Pancreas (tissue), 10 donors: ENCODE measurements at places on chromosomes 7 and 10. TPM values are rescaled to one million over a fixed set of nuclear protein-coding genes. Genes with fewer than 3 reads are reported as not detected.

The HMX2 gene
- 0.14 TPM for total RNA-seq

The ST7 gene
- 17.6 TPM for total RNA-seq

The SNCG gene
- 3.0 TPM for total RNA-seq

GRCh38 chr7:142815134-142815533, 39.7 kb upstream of the EPHB6 start:
- DNase-seq, result no peak

- no peak for DNase-seq
Measured at GRCh38 chr7:128681794-128682537, 9.9 kb downstream of the GARIN1A start.

GRCh38 chr10:23053036-23053435, 42.3 kb upstream of the MSRB2 start:
- DNase-seq, result no peak

GRCh38 chr10:79111846-79112614, 43.3 kb downstream of the ZMIZ1 start:
- DNase-seq, result no peak

- DNase-seq, result peak; percentile 32
Measured at GRCh38 chr10:31620226-31621151, 301.5 kb downstream of the ZEB1 start.

GRCh38 chr10:43360086-43360485, 11.3 kb upstream of the FXYD4 start:
- no peak for DNase-seq
